ENCODE measurements at places on chromosomes 4 and X. TPM values are rescaled to one million over a fixed set of nuclear protein-coding genes. Genes with fewer than 3 reads are reported as not detected.

DNA sequence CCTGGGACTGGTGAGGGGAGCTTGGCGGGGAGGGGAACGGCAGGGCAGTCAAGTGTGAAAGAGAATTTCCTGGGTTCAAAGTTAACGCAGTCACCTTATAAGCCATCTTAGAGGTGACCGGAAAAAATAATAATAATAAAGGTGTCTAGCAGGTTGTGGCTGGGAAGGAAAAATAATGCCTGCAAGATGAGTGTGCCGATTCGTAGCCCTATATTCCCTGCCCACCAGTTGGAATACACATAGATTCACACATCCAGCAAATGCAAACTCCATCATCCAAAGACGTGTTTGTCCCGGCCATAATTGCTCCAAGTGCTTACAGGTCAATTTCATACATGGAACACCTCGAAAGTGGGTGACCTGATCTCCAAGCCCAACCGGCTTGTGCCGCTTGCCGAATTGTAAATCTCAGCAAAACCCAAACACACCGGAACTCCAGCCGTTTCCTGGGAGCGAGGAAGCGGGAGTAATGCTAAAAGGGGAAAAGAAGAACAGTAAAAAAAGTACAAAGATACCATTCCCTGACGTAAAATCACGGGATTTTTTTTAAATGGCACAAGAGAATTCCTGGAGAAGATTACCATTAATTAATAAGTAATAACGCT, 1.3 kb upstream of the FAT1 start:
- peak; percentile 55 for DNase-seq

GRCh38 chr4:67682266-67682665, 18.7 kb downstream of the UBA6 start:
- no peak for DNase-seq

GRCh38 chrX:49101629-49101984, 21.9 kb upstream of the WDR45 start:
- no peak for DNase-seq

DNA sequence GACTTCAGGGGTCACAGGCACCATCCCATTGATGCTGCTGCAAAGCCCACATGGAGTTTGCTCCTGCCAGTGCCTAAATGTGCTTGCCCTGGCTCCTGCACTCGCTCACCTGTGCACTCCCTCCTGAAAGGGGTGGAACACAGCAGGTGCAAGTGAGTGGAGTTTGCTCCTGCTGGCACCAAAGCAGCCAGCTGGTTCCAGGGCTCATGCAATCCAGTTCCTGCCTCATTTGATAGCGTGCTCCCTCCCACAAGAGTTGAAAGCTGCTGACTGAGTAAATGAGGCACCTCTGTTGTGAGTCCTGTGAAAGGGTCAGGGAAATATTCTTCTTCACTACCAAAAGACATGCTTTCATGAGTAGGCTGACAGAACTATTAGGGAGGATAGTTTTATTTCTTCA, 30.5 kb downstream of the CXCL8 start:
- DNase-seq: no peak

DNA sequence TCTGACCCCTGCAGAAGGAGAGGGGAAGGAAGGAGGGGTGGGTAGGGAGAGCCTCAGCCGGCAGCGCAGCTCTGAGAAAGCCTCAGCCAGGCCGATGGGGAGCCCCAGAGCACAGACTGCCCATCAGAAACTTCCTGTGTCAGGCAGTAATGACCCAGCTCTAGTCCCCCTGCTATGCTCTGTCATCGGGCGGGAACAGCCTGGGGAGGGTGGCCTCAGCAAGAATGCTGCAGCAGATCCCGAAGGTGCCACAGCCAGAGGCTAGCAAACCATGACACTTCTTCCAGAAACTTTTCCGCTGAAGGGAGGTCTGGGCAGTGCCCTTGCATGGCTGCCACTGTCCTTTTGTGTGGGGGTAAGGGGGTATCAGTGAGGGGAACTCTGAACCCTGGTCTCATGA, 279.0 kb downstream of the BCOR start:
- DNase-seq: no peak

Gene FGF2
- total RNA-seq: 20.7 TPM

- DNase-seq: peak; percentile 66
Observed at GRCh38 chr4:7987148-7987989, 47.7 kb upstream of the AFAP1 start.

DNA sequence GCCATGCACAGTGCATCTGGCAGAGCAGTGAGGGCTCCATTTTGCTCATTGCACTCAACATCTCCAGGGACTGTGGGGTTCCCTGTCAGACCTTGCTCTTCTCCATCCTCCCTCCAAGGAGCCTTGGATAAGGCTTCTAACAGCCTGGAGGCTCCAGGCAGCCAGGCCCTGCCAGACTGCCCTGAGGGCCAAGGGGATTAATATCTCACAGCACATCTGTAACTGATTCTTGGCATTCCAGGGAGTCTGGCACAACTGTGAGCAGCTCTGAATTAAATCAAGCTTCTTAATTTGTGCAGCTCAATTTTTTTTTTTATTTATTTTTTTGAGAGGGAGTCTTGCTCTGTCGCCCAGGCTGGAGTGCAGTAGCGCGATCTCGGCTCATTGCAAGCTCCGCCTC, 224.5 kb upstream of the PGRMC2 start:
- DNase-seq: no peak

Gene FGF5
- 2.0 TPM for total RNA-seq

Gene SLC16A2
- total RNA-seq: 56.5 TPM

Gene NKAP
- 3.3 TPM for total RNA-seq

GRCh38 chrX:103629318-103630170, 769 bp downstream of the TCEAL1 start:
- peak; percentile 76 for DNase-seq

DNA sequence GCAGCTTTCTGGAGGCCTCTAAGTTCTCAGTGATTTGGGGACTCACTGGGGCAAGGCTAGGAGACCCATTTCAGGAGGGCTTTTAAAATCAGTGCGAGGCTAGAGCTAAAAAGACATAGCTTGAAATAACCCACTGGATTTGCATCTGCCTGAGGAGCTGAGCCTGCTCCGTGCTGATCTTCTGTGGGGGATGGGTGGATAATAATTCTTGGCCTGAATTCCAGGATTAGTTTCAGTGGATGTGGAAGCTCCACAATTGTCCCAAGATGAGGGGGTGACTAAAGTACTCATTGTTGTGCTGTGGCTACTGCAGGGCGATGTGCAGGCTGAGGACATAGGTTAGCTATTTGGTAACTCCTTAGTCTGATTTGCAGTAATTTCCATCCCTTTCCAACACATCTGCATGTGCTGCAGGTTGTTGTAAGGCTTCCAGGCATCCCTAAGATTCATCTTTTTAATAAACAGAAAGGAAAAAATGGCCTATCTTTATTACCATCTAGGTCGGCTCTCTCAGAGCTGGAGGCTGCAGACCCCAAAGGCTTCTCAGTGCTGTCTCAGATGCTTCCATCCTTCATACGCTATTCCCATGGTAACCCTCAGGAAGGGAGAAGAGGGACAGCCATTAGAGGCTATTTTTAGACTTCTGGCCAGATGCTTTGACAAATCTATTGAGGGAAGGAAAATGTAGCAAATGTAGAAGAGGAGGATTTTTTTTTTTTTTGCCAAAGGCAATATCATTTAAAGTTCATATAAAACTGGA, 63.4 kb downstream of the GRXCR1 start:
- no peak for DNase-seq

- no peak for DNase-seq
Observed at GRCh38 chrX:153704021-153704526, 16.3 kb downstream of the SLC6A8 start.

DNA sequence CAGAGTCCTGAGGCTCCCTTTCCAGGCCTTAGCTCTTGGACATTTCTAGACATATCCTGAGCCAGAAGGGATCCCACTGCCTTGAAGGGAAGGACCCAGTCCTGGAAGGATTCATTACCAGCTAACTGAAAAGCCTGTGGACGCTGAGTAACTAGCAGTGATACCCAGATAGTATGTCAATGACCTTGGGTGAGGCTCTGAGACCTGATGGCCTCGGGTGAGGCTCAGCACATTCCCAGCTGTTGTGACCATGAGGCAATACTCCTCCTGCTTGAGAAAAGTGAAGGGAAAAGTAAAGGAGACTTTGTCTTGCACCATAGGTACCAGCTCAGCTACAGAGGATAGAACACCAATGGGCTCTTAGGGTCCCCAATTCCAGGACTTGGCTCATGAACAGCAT, 268.1 kb downstream of the DKK2 start:
- no peak for DNase-seq

GRCh38 chr4:180581061-180581460, 1662.1 kb upstream of the TENM3 start:
- DNase-seq: no peak

Gene CT45A1
- not detected for total RNA-seq

GRCh38 chr4:70471897-70472296, at the start of gene MUC7:
TSS of gene MUC7 (plus strand) at chr4:70472197. CDS start at chr4:70474022, 1,825 bp downstream.
- DNase-seq: no peak

GRCh38 chr4:173246719-173247118, 78.1 kb downstream of the GALNT7 start:
- DNase-seq: no peak

Gene GAGE2A
- total RNA-seq: not detected

- DNase-seq: peak; percentile 15
Observed at GRCh38 chrX:24902806-24903205, 113.0 kb downstream of the ARX start.

Gene CHRNA9
- 3.1 TPM for total RNA-seq

DNA sequence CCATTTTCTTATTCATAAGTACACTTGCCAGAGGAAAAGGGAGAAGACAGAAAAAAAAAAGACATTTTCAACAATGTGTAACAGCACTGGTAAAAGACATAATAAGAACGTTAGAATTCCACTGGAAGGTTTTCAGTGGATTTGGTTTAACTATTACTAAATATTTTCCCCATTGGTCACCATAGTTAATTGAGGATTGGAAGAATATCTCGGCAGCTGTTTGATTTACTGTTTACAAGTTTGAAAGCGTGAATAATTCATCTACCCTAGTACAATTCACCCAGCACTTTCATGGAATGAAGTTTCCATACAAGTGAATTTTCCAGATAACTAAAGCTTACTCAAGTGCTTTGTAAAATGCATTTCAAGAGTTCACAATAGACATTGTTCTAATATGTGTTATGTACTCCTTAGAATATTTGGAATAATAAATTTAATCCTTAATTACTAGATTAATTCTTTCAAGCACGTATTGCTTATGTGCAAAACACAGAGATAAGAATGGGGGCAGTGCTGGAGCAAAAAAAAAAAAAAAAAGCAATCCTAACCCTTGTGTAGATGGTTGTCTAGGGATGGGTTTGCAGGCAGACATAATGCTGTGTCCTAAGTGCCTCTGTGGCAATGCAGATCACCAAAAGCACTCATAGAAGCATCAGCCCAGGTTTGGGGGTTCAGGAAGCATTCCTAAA, 57.1 kb downstream of the ENPEP start:
- DNase-seq: peak; percentile 45

Gene USP17L15
- not detected for total RNA-seq

DNA sequence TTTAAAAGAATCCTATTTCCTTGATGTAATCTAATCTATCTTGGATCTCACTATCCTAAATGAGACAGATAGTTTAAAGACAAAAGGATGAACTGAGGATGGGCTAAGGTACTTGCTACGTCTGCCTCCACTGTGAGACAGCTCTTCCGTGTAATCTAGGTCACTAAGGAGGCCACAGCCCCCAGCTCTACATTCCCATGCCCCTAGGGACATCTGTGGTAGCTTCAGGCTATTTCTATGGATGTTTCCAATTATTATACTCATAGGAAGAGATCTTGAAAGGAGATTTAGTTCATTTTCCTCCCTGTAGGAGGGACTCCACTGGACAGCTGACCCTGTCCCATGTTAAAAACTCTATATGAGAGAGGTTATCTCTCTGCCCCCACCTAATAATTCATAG, 140.8 kb upstream of the TRPC5 start:
- no peak for DNase-seq

Gene FAT1
- total RNA-seq: 67.0 TPM

GRCh38 chr4:70544279-70544868, 26.0 kb downstream of the AMTN start:
- peak; percentile 31 for DNase-seq

- DNase-seq: peak; percentile 62
Observed at GRCh38 chr4:110550260-110550659, 72.6 kb downstream of the PITX2 start.

Gene RAB9B
- 5.5 TPM for total RNA-seq

Gene CFP
- not detected for total RNA-seq

DNA sequence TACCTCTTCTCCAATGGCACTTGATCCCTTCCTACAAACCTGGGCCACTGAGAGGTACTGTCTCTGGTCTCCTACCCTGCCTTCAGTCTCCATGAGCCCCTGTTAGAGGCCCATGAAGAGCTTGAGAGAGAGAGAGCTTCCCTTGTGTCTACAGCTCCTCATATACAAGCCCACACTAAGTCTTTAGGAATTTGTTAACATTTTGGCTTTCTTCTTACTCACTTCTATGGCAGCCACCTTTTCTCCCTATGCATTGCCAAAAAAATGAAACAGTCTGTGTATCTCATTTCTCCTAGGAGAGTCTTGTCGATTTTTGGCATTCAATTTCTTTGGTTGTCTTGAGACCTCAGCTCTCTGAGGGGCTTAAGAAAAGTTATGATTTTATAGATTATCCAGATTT, 90.9 kb upstream of the LNX1 start:
- DNase-seq: peak; percentile 30

Gene TMPRSS11B
- total RNA-seq: not detected

Gene LUZP4
- total RNA-seq: not detected

DNA sequence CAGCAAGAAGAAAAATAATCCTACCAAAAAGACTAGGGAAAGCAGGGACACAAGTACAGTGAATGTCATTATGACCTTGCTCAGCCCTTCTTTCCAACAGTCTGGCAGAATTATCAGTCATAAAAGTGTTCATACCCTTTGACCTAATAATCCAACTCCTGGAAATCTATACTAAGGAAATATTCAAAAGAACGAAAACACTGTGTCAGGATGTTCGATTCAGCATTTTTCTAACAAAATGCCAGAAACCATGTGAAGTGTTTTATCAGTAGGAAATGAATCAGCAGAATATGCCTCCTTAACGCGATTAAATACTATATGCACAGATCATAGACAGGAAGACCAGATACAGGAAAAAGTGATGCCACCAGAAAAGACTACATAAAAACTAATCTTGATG, 16.2 kb upstream of the S100G start:
- DNase-seq: no peak

DNA sequence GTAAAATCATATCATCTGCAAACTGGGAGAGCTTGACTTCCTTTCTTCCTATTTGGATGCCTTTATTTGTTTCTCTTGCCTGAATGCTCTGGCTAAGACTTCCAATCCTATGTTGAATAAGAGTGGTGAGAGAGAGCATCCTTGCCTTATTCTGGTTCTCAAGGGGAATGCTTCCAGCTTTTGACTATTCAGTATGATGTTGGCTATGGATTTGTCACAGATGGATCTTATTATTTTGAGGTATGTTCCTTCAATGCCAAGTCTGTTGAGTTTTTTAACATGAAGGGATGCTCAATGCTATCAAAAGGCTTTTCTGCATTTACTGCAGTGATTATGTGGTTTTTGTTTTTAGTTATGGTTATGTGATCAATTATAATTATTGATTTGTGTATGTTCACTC, 2144.6 kb upstream of the TENM3 start:
- DNase-seq: no peak
